Esophagus muscularis mucosa (tissue), 4 donors: ENCODE measurements at places on chromosomes 7 and 10. TPM values are rescaled to one million over a fixed set of nuclear protein-coding genes. Genes with fewer than 3 reads are reported as not detected.
A peak's percentile ranks its signal among the peaks of the same experiment; 100 is the strongest.

SEMA3A gene
- 36.5 TPM for total RNA-seq

ADAM12 gene
- under 0.01 TPM for total RNA-seq

- no peak overlapping the region for H3K27ac ChIP-seq
- no peaks in the 10 kb centered on the region for H3K27me3 ChIP-seq
- DNase-seq, result no peak
- no peak overlapping the region for H3K4me3 ChIP-seq
Measured at GRCh38 chr7:20559883-20560282, 55.6 kb upstream of the ABCB5 start.

DNA sequence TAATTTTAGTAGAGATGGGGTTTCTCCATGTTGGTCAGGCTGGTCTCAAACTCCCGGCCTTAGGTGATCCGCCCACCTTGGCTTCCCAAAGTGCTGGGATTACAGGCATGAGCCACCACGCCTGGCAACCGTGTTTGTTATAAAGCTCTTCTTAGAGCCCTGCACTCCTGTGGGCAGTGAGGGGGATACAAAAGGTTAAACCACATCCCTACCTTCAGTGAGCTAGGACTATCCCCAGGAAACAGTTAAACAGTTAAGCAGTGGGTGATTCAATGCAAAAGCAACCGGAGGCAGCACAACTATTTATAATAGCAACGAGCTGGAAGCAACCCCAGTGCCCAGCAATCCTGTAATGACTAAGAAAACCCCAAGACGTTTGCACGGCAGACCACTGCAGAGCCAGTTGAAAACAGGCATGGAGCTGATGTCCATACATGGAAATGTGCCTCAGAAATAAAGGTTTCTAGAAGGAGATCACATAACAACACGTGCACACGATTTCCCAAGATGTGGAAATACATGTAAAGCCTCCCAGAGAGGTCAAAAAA lies 107.2 kb upstream of the LYZL2 start:
- H3K27me3 ChIP-seq, result no peaks in the 10 kb centered on the region
- no peak overlapping the region for H3K4me3 ChIP-seq
- no peak overlapping the region for H3K27ac ChIP-seq
- H3K36me3 ChIP-seq, result no peaks in the 10 kb centered on the region
- H3K4me1 ChIP-seq, result peaks cover 7% of the 10 kb centered on the region

DNA sequence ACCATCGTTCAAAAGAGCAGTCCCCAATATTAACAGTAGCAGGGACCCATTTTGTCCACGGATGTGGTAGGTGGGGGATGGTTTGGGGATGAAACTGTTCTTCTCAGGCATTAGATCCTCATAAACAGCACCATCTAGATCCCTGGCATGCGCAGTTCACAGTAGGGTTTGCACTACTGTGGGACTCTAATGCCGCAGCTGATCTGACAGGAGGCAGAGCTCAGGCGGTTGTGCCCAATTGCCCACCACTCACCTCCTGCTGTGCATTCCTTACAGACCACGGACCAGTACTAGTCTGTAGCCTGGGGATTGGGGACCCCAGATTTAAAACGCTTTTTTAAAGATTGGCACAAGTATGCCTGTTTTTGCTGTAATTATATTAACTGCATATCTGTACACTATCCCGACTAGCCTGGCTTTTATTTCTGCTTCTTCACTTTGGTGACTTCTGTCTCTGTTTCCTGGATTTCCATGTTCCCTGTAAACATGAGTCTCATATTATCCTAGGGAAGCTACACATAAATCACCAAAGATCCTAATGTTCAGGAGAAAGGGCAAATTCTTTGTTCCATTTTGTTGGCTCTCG lies 163.3 kb upstream of the AKR1E2 start:
- H3K4me3 ChIP-seq, result peak overlapping the region; percentile 15
- no peak for DNase-seq
- peak overlapping the region; percentile 89 for H3K27ac ChIP-seq

- DNase-seq, result no peak
- H3K27ac ChIP-seq, result no peak overlapping the region
- no peak overlapping the region for H3K4me3 ChIP-seq
- no peaks in the 10 kb centered on the region for H3K27me3 ChIP-seq
Measured at GRCh38 chr10:116752563-116752962, 10.2 kb upstream of the HSPA12A start.
